ENCODE measurements at places on chromosomes 5 and 9.

GRCh38 chr9:95383185-95383676 is 65.7 kb upstream of the FANCC start:
- H3K4me3 ChIP-seq: no peak overlapping the region
- H3K27ac ChIP-seq: no peak overlapping the region
- no peaks in the 10 kb centered on the region for H3K4me1 ChIP-seq

DNA sequence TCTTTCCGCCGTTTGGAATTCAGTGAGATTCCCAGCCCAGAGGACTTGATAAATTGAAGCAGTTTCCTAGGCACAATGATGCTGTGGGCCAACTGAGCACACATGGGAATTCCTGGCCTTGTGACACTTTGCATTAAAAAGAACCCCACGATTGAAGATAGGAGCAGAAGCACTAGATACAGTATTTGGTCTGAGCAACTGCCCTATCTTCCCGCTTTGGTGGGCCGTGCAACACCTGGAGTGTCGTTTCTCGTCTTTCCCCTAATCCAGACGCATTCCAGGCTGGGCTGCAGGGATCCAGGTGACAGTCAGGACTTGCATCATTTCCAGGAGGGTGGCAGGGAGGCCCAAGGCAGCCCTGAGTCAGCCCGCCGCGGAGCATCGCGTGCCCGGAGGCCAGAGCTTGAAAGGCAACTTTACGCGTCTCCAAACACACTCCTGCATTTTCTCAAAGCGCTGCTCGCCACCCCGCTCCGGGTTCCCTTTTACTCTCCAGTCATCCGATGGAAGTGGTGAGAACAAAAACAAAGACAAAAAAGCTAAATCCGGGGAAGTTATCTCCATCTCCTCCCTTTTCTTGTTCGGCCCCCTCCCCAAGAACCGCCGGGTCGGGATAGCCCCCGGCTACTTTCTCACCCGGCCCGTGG is 753 bp upstream of the STC2 start:
- no peak overlapping the region for H3K4me3 ChIP-seq
- peaks cover 24% of the 10 kb centered on the region for H3K27me3 ChIP-seq
- H3K27ac ChIP-seq: no peak overlapping the region
- no peaks in the 10 kb centered on the region for H3K36me3 ChIP-seq
- no peak for DNase-seq

DNA sequence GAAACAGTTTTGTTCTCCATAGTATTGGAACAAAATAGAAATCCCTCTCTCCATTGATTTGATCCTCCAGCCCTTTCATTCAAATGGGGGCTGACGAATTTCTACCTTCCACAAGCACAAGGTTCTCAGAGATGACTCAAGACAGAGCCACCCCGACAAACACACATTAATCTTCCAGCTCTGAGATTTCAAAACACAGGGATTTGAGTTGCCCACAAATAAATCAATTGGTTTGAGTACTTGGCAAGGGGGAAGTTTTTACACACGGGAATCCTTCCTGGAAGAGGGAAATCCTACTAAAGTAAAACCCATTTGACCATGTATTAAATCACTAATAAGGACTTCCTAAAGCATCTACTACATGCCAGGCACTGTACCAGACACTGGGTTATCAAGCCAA is 5.4 kb downstream of the ADRA1B start:
- no peak overlapping the region for H3K4me3 ChIP-seq
- H3K4me1 ChIP-seq: peaks cover 8% of the 10 kb centered on the region
- no peak overlapping the region for H3K27ac ChIP-seq
- H3K36me3 ChIP-seq: no peaks in the 10 kb centered on the region
- DNase-seq: no peak
- H3K27me3 ChIP-seq: peaks cover 18% of the 10 kb centered on the region

DNA sequence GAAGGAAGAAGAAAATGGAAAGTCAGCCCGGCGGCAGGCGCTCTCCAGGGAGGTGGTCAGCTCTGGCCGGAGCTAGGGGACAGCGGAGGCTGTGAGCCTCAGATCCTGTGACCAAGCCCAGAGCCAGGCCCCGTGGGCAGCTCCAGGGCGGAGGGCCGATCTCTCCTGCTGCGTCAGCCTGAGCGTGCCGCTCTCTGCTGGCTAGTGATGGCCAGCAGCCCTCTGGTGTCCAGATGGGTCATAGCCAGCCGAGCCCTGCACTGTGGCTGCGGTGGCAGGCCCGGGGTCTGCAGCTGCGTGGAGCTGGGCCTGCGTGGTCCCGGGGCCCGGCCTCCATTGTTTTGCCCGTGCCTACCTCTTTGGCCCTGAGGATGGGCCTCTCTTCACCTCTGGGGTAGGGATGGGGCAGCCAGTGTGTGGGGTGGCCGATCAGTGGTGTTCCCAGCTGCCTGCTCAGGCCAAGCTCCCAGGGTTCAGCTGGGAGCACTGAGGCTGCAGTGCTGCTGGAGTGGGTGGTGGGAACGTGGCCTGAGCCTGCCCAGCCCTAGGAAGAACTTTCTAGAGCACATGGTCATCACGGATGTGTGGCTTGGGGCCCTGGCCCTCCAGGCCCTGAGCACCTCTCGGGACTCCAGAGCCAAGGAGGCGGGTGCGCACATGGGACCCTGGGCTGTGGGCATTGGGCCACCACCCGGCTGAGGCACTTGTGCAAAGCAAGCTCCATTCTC is 17.1 kb upstream of the NRARP start:
- no peak overlapping the region for H3K4me3 ChIP-seq
- DNase-seq: no peak
- H3K4me1 ChIP-seq: peaks cover 4% of the 10 kb centered on the region
- no peaks in the 10 kb centered on the region for H3K36me3 ChIP-seq
- no peak overlapping the region for H3K27ac ChIP-seq

- no peaks in the 10 kb centered on the region for H3K27me3 ChIP-seq
- H3K27ac ChIP-seq: no peak overlapping the region
- no peak for DNase-seq
- no peak overlapping the region for H3K4me3 ChIP-seq
These were observed 105.5 kb upstream of the CDH12 start for GRCh38 chr5:22958462-22959262.

GRCh38 chr5:52856564-52856963 is 68.8 kb downstream of the ITGA1 start:
- no peaks in the 10 kb centered on the region for H3K36me3 ChIP-seq
- no peaks in the 10 kb centered on the region for H3K4me1 ChIP-seq
- H3K4me3 ChIP-seq: no peak overlapping the region
- peaks cover 2% of the 10 kb centered on the region for H3K27me3 ChIP-seq
- no peak for DNase-seq

- H3K4me3 ChIP-seq: no peak overlapping the region
- no peak for DNase-seq
- no peak overlapping the region for H3K27ac ChIP-seq
- H3K36me3 ChIP-seq: no peaks in the 10 kb centered on the region
- H3K27me3 ChIP-seq: no peaks in the 10 kb centered on the region
These were observed 245.4 kb upstream of the FBXL7 start for GRCh38 chr5:15254607-15255006.

All from immature natural killer cell (primary cell).